ENCODE measurements at places on chromosomes 6 and 20.
A peak's percentile ranks its signal among the peaks of the same experiment; 100 is the strongest.

GRCh38 chr6:81767163-81767891 lies 14.8 kb upstream of the TENT5A start:
- DNase-seq = peak; percentile 80

DNA sequence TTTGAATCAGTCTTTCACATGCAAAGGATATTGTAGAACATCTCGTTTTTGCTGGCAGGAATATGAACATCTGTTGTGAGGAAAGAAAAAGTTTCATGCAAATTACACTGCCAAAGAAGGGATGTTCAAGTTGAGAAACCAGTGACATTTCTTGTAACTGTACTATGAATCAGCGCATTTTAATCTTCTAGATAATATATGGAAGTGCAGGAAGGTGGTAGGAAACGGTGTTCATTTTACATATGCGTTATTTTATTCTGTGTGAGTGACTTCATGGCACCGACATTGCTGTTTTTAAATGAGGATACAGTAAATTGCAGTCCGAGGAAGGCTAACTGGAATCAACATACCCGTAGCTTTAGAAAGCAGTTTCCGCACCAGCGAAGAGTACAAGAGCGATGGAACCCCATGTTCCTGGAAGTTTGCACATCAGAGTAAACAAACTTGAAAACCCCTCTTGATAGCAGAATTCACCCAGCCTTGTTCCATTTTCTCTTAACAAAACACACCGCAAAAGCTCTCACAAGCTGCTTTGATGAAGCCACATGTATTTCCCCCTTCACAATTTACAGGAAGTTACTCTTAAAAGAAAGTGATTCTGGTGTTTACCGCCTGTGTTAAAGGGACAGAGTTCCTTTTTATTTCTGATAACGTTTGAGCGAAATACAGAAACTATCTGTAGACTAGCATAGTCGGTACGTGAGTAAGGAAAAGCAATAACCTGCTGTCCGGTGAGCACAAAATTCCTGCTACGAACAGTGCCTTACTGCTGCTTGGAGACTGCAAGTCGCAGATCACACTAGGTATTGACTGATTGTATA lies 11.5 kb downstream of the PRDM1 start:
- peak; percentile 81 for DNase-seq

DNA sequence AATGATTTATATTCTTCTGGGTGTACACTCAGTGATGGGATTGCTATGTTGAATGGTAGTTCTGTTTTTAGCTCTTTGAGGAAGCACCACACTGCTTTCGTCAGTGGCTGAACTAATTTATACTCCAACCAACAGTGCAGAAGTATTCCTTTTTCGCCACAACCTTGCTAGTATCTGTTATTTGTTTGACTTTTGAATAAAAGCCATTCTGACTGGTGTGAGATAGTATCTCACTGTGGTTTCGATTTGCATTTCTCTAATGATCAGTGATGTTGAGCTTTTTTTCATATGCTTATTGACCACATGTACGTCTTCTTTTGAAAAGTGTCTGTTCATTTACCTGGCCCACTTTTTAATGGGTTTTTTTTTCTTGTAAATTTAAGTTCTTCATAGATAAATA lies 583.8 kb upstream of the ARID1B start:
- DNase-seq = no peak

DNA sequence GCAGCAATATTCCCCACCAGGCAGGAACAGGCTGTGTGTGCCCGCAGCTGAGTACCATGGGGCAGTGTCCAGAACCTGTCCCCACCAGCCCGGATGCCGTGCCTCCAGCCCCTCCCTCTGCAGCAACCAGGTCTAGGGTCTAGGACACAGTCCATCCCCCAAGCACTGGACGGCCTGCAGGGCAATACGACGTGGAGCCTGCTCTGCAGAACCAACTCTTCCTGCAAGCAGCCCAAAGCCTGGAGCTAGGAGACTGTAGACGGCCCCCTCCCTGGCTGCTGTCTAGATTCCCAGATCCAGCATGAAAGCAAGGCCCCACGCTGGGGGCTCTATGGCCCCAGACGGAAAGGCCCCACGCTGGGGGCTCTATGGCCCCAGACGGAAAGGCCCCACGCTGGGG lies 128.2 kb upstream of the AFDN start:
- no peak for DNase-seq

- DNase-seq = no peak
Observed at GRCh38 chr6:122563364-122564052, 46.7 kb upstream of the PKIB start.

- no peak for DNase-seq
Observed at GRCh38 chr6:157380458-157380778, 572 bp upstream of the ZDHHC14 start.

GRCh38 chr20:25039697-25040437 lies 18.1 kb downstream of the ACSS1 start:
- DNase-seq = peak; percentile 97
